ENCODE measurements at places on chromosomes 4 and X.

DNA sequence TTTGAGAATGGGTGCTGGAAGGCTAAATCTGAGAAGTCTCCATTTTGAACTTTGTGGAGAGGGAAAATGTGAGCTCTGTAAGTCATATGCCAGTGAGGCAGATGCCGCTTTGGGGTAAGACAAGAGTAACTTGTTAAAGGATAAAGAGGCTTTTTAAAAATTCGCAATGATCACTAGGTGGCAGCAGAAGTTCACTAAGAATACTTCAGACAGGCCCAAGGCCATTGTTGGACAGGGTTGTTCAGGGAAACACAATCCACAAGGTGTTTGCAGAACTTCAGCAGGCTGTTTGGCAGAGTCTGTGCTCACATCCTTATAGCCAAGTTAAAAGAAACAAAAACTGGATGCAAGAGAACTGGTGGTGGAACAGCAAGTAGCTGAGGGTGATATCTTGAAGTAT, 13.7 kb upstream of the PIGA start:
- peak; percentile 44 for DNase-seq

- DNase-seq = no peak
Observed at GRCh38 chr4:11537846-11538245, 109.2 kb upstream of the HS3ST1 start.

DNA sequence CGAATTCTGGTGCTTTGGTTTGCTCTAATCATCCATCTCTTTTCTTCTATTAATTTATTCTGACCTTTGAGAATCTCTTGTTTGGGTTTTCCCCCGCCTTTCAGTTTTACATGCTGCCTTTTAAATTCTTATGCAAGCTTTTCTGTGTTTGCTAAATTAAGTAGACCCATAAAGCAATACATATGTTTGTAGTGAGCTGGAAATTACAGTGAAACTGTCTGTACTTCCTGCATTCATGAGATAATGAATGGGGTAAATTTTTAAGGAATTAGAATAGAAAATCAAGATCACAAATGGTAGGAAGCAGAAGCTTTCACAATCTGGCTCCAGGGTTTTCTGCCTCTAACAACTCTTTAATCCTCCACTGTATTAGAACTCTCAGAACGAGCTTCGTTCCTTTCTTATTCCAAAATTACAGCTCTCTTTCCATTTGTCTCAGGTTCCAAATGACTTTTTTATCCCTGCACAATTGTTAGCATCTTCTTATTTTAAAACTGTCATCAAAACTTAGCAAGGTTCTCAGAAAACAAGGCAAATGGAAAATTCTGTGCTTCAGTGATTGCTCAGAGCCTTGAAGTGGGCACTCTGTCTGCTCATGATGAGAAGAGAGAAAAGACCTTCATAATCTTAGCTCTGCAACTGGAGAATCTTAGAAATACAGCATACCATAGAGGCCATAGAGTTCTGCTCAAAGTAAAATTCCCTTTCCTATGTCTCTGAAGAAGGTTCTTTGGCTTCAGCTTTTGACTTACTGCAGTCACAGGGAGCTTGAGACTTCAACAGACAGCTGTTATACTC, 108.2 kb downstream of the EGF start:
- DNase-seq = no peak

DNA sequence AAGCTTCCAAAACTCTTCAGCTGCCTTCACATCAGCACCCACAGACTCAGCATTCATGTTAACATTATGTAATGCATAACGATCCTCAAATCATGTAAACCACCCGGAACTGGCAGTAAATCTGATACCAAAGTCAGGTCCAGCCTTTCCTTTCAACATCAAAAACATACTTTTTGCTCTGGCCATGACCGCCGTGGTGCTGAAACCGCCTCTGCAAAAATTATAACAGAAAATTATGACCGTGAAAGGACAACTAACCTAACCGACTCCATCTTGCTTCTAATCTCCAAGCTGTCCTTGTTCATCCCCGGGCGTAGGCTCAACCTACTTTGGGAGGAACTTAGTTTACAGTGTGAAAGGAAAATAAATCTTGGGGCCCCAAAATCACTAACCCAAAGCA, 51.6 kb downstream of the TRMT44 start:
- no peak for DNase-seq

DNA sequence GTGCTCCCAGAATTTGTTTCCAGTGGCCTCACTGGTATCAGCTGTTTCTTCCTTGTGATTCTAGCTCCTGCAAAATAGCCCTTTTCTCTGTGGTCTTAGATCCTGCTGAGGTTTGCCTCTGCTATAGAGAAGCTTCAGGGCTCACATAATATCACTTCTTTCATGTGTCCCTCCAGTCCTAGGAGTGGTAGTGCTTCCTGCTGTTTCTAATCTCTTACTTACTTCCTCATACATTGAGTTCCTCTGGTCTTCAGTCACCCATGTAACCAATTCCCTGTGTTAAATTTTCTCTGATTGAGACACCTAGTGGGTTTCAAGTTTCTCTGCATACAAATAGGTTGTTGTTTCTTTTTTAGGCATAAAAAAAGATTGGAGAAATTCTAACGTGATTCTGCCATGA, 1567.9 kb downstream of the ARAP2 start:
- no peak for DNase-seq

DNA sequence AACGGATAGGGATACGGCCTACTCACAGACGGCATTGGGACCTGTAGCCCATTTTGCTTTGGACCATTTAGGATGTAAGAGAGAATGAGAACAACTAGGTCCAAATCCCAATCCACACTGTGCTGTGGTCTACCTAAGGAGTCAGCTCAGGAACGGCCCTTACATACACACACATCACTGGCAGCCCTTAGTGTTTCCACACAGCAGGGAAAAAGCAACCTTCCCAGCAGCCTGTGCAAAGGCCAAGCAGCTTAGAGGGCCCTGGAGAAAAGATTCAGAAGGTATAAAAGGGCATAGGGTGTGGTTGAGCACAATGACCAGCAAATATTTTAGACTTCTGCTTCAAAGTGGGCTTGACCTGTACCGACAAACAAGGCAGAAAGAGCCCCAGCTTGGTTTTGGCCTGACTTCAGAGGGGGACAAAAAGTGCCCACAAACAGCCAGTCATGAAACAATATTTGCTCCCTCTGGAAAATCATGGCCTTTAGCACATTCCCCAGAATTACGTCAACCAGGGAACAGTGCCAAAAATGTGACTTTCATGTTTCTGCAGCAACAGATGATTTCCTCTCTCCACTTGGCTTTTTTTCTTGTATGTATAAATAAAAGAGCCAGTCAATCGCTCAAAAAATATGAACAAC, 359.5 kb upstream of the FGF16 start:
- peak; percentile 14 for DNase-seq

DNA sequence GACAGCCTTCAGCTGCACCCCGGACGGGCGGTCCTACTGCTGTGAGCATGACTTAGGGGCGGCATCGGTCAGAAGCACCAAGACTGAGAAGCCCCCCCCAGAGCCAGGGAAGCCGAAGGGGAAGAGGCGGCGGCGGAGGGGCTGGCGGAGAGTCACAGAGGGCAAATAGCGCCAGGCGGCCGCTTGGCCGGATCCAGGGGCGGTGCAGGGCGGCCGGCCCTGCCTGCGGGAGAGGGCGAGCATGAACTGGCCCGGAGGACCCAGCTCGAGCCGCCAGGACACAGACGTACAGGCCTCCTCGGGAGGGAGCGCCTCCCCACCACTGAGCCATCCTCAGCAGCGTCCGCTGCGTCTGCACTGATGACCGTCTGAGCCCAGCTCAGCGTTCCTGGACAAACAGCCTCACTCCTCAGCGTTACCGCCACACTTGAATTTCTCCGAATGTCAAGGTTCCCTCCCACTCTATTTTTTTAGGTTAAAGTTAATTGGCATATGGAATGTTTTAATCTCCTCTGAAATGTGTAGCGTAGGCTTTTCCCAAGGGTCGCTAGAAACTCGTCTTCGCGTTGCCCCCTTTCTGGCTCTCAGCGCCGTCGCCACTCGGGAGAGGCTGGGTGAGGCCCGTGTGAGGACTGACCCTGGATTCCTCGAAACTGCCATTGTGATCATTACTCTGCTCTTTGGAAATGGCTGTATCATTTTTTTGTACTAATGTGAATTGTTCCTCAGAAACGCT, 29.9 kb downstream of the NELFA start:
- no peak for DNase-seq

- no peak for DNase-seq
Observed at GRCh38 chr4:40178672-40179071, 18.2 kb upstream of the RHOH start.

DNA sequence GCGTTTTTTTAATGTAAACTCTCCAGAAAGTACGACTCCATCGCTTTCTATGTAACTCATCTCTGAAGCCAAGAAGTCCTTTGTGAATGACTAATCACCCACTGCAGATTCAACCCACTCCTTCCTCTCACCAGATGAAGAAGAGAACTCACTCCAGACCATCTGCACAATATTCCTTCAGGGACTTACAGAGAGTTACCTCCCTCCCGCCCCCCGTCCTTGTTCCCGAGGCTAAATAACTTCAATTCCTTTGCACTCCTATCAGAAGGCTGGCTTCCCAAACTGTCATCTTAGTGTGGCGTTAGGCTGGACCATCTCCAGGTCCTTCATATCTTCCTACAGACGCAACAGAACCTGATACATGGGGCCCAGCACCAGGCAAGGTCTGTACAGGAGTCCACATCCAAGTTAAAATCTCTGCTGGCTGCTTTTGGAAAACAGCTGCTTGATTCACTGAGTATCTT, 82.4 kb downstream of the AFAP1 start:
- DNase-seq = no peak

DNA sequence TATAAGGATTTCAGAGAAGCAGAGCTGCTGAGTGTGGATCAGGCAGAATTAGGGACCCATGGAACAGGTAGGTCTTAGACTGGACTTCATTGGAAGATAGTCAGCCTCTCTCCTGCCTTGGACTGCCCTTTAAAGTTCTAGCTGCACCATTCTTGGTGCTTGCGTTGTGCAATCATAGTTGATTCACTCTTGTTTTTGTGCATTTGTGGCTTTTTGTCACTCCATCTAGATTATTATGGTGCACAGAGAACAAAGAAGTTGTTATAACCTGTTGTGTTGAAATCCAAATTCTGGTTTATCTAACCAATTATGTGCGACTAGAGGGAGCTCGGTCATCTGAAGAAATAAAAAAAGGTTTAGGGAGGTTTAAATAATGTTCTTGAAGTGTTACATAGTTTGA, 59.3 kb downstream of the JADE1 start:
- DNase-seq = no peak

DNA sequence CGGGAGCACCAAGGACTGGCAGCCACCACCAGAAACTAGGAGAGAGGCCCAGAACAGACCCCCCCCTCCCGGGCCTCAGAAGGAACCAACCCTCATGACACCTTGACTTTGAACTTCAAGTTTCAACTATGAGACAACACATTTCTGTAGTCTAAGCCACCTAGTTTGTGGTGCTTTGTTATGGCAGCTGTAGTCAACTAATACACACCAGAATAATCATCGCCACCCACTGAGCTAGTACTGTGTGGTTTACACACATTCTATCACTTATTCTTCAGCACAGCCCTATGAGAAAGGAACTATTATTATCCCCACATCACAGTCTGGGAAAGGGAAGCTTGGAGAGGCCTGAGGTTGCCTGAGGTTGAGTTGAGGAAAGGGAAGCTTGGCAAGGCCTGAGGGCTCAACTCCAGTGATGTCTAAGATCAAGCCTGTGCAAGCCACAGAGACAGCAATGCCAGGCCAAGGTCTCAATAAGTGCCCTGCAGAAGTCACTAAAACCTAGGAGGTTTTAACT, 126.6 kb downstream of the FHDC1 start:
- DNase-seq = no peak

Data from NCI-H460 (cell line).